ENCODE measurements at places on chromosomes 11 and 22. TPM values are rescaled to one million over a fixed set of nuclear protein-coding genes. Genes with fewer than 3 reads are reported as not detected.

- DNase-seq = no peak
Measured at GRCh38 chr11:110968348-110969062, 256.3 kb upstream of the ARHGAP20 start.

DNA sequence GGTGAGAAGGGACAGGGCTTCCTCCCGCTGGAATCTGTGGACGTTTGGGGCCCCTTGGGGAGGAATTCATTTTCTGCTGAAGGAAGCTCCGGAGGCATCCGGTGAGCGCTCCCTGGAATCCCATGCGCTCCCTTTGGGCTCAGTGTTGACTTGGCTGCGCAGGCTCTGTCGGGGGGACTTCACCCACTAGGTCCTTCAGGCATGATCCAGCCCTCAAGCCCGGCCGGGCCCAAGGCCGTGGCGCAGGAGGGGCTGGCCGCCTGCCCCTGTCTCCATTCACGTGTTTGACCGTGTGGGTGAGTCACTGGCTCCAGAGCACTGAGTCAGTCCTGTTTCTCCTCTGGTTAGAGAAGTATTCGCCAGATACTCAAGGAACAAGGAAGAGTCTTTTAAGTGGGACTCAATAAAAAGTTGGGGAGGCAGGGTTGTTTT lies 1.4 kb downstream of the CTTN start:
- peak; percentile 22 for DNase-seq

GRCh38 chr11:74162681-74163467 lies 7.9 kb downstream of the C2CD3 start:
- DNase-seq = no peak

DNA sequence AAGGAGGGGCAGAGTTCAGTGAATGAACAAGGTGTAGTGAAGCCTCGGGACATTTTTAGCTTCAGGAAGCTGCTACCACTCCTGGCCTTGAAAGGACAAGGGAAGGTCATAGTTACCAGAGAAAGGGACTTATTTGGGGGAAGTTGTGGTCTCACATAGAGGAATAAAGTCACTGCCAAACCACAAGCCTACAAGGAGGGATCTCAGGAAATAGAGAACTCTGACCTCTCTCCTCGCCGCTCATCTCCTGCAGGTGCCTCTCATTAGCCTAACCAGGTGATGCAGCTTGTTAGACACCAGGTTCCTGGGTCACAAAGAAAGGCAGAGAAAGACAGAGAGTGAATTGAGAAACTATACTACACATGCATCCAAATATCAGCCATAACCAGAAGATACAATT lies 14.3 kb upstream of the TOLLIP start:
- no peak for DNase-seq

- no peak for DNase-seq
Measured at GRCh38 chr11:120316880-120317688, 8.0 kb upstream of the TLCD5 start.

Gene MS4A6E
- not detected for total RNA-seq

Gene OR8B8
- total RNA-seq = not detected
